GM18507 (cell line): ENCODE measurements at places on chromosomes 4 and X.

GRCh38 chr4:37719021-37719420 lies 32.8 kb upstream of the RELL1 start:
- no peak for DNase-seq

DNA sequence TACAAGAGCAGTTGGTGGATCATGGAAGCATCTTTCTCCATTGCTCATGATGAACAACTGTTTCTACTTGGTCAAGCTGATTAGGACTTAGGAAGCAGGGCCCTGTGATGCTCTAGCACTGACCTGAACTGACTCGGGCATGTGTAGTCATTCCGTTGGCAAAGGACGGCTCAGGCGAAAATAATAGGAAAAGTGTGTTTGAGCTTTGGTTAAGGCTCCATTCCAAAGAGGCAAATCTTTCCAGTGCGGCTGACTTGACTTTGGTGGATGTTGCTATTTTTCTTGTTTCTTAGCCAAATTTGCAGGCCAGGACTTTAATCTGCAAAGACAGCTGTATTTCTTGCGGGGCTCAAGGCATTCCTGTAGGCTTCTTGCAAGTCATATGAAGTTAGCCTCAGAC lies 39.5 kb downstream of the ZNF518B start:
- DNase-seq: no peak

DNA sequence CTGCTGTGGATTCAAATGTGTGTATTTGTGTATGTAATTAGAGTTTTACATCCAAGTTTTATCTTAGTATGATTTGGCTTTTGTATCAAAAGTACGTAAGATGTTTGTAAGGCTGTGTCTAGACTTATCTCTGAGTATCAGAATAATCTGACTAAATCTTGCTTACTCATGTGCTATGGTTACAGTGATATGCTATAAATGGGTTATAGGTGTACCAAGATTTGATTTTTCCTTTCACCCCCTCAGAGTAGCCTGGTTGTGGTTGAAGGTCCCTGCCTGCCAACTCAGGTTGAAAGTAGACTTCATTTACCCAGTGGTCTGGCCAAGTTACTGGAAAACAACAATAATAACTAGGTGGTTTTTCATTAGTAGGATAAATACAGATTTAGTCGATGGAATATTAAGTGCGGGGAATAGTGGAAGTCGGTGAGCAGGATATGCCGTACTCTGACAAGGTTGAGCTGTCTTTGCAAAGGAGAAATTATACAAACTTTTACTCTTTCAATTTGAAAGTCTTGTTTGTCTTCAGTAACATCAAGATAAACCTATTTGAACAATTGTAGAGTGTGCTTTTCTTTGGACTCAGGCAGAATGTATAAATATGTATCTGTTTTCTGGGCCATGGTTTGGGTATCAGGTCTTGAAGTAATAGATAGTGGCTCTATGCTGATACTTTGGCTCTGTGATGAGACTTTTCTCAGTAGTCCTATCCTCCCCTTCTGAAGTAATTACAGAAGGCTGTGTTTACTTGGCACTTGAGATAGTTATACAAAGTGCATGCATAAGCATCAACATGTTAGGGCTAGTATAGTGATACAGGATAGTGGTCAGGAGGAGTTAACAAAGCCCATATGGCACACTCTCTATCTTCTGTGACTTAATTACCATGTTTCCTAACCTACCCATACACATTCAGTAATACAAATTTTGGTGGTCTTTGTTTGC lies 23.7 kb downstream of the BMP2K start:
- DNase-seq: no peak

DNA sequence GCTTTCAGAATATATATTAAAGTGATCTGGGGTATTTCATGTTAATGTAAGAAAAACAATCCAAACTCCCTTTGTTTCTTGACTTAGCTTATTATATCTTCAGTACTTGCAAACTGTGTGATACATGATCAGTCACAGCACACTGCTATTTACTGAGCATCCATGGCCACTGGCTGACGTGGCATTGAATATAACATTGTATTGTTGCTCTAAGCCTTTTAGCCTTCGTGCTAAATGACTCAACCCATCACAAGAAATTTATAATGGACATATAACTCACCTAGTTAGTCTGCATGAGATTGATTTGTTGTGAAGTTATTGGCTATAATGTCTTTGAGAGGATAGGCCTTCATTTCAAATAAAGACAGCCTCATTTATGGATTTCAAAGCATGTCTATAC lies 642.6 kb downstream of the IL1RAPL1 start:
- no peak for DNase-seq

DNA sequence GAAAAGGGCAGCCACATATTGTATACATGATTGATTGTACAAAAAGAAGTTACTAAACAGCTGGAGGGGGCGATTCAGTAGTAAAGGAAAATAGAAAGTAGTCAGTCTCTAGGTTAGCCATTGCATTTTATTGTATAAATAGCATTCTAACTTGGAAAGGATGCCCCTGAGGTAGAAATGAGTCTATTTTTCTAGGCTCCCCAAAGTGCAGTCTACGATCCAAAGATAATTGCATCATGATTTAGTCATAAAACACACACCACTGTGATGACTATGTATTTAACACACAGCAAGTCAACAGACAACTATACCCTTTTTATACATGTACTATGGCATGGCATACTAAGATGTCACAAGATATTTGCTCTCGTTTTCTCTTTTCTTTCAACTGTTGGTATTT lies 204.9 kb downstream of the APBB2 start:
- no peak for DNase-seq

GRCh38 chr4:26173619-26174018 lies 147.2 kb upstream of the RBPJ start:
- no peak for DNase-seq

DNA sequence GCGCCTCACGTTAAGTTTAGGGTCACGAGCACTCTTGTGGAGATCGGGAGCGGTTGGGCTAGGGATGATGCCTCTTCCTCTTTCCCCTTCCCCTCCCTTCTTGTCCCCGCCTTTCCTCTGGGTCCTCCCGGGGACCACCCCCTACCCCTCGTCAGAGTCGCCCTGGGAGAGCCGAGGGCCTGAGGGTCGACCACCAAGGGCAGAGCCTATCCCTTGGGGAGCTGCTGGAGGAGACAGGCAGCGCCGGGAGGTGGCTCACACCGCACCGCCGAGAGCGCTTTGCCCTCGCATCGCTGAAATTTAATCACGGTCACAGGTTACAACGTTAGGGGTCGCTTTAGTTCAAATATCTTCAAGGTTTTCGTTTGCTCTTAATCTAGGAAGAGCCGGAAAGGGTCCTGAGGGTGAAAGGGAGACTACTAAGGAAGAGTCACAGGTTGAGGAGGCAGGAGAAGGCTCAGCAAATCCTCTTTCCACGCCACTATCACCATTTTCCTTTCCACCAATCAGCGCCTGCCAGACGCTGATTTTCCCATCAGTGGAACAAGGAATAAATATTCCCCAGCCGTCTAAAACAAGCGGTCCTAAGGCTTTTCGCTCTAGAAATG lies 528 bp upstream of the SNCA start:
- no peak for DNase-seq

- peak; percentile 9 for DNase-seq
Measured at GRCh38 chrX:5646818-5647217, 581.8 kb downstream of the NLGN4X start.

GRCh38 chr4:122845760-122846159 lies 19.1 kb downstream of the FGF2 start:
- no peak for DNase-seq

DNA sequence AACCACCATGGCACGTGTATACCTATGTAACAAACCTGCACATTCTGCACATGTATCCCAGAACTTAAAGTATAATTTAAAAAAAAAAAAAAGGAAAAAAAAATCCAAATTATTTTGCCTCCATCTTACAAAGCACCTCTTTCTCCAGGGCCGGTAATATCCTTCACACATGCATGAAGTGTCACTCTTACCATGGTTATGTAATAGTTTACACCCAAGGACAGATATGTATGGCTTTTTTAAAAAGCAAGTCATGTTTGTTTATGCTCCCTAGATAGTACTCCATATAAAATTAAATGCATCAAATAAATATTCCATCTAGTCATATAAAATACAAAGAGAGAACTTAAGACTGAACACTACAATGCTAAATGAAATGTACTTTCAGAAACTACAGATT lies 22.5 kb downstream of the CHIC2 start:
- DNase-seq: no peak

- DNase-seq: no peak
Measured at GRCh38 chr4:166658585-166658984, 575.7 kb downstream of the SPOCK3 start.

DNA sequence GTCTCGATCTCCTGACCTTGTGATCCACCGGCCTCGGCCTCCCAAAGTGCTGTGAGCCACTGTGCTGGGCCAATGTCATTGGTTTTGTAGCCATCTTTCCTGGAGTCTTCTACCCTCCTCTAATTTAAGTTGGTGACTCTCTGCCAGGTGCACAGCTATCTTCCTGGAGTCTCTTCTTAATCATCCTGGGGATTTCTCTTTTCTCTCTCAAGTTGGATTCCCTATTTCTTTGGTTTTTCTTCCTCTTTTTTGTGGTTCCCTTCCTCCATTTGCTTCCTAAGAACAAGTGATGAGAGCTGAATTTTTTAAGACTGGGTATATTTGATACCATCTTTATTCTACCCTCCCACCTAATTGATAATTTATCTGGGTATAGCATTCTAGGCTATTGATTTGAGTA lies 113.8 kb downstream of the SYNPO2 start:
- no peak for DNase-seq

- DNase-seq: no peak
Measured at GRCh38 chrX:1403228-1403627, 11.3 kb upstream of the SLC25A6 start.
